ENCODE measurements at places on chromosomes 12 and 14.

GRCh38 chr12:26369588-26369987 is 174.2 kb downstream of the SSPN start:
- peak; percentile 72 for DNase-seq

DNA sequence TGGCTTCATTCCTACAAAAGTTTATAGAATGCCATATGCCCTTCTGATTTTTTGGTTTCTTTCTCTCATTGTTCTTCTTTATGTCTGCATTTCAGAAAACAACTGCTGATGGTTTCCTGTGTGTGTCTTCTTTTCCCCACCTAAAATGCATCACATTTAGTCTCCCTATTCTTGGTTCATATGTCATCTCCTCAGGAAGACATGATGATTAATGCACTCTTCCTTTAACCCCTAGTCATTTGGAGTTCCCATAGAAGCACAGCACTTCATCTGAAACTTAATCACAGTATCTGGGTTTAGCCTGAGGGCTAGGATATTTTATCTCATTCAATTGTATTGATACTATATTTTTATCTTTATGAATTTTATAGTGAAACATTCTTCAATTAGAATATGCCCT is 21.5 kb downstream of the GNPNAT1 start:
- DNase-seq: no peak

DNA sequence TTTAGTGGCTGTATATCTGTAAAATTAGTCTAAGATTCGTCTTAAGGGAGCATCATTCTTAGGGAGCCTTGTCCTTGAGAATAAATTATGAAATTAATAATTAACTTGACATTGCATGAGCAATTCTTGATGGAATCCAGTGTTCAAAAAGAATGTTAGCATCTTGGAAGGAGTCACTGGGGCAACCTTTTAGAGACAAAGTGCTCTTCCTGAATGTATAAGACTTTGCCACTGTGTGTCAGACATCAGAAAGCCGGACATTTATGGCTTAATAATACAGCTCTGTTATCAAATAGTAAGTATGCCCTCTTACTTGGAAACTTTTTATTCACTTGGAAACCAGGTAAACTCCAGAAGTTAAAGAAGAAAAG is 83.3 kb downstream of the CCER1 start:
- no peak for DNase-seq

DNA sequence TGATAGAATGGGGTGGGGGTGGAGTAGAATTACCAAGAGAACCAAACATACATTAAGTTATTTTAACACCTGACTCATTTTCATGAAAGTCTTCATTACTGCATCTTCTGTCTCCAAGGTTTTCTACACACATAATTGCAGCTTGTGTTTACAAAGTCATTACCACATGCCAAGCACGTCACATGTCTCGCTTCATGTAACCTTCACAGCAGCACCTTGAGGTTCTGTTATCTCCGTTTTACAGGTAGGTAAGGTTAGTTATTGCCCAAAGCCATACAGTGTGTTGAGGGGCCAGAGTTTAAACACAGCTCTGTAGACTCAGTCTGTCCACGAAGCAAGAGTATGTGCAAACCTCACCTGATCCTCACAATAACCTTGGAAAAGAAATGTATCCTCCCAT is 64.3 kb upstream of the RBM19 start:
- no peak for DNase-seq

DNA sequence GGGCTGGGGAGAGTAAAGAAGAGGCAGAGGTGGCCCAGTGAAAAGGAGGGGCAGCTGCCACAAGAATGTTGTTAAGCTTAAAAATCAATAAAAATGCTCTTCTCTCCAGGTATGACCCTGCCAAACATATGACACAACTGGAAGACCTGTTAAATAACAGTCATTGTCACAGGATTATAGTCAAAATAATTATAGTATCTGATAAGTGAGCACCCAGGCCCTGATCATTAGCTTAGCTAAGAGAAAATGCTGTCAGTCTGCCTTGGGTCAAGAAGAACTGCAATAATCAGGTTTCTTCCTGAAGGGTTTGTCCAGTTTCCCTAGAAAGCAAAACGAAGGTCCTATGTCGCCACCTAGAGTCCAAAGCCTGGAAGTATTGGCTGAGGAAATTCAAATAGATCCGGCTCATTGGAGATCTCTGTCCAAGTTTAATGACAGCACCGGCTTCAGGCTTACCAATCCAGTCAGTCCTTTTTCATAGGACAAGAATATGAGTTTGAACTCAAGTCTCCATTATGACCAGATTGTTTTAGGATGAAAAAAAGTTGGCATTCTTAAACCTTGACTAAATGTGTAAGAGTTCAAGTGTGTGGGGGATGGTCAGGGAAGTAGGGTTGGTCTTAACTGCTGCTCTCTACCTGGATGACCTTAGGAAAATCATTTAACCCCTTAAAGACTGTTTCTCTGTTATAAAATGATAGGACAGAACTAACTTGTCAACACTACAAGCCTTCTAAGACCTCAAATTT is 22.5 kb upstream of the NKX2-8 start:
- DNase-seq: peak; percentile 20

DNA sequence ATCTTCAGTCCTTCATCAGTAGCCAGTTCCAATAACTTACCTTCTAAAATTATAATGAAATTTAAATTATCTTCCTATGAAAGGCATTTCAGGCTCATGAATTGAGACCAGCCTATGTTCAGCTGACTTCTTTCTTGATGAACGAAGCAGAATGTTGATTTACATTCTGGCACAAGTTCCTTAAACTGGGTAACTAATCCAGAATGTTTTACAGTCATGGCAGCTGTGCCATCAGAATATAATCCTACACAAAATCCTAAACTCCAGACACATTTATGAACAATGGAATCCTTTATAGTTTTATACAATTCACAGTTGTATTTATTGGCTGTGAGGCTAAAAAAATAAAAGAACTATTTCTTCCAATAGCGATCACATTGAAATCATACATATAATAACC is 97.3 kb upstream of the CPM start:
- DNase-seq: no peak

- no peak for DNase-seq
Observed at GRCh38 chr12:80988986-80989385, 51.3 kb upstream of the LIN7A start.

GRCh38 chr14:69827560-69827959 is 30.5 kb upstream of the SLC10A1 start:
- DNase-seq: no peak

DNA sequence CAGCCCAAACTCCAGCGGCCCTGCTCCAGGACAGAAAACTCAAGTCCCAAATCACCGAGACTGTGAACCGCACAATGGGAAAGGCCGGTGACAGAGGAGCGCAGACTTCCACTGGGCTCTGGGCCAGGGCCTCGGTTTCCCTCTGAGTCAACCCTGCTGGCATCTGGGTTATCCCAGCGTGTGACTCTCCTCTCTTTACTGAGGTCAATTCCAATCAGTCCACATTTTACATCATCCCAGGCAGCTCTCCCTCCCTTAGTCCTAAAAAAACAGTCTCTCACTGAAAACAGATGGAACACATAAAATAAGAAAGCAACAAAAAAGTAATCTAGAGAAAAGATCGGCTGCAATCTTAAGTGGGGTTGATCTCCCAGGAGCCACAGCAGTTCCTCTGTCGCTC is 36.9 kb downstream of the ITPK1 start:
- DNase-seq: no peak

DNA sequence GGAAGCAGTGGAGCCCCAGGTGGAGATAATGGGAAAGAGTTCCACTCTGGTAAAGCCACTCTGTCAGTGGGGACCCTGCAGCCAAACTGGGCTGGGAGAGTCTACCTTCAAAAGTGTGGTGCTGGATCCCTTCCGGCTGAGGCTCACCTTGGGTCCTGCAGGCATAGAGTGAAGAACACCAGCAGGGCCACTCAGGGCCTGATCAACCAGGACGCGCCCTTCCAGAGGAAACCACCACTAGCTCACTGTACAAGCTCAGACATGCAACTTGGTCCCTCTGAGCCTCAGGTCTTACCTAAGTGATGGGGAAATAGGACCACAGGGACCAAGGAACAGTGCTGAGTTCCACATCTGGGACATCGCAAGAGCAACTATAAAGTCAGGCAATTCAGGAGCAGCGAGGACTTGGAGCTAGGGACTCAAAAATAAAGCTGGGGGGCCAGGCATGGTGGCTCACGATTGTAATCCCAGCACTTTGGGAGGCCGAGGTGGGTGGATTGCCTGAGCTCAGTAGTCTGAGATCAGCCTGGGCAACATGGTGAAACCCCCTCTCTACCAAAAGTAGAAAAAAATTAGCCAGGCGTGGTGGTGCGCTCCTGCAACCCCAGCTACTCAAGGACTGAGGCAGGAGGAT is 5.9 kb upstream of the PRPH start:
- no peak for DNase-seq

- no peak for DNase-seq
Observed at GRCh38 chr12:108622421-108622820, 11.3 kb downstream of the SELPLG start.

DNA sequence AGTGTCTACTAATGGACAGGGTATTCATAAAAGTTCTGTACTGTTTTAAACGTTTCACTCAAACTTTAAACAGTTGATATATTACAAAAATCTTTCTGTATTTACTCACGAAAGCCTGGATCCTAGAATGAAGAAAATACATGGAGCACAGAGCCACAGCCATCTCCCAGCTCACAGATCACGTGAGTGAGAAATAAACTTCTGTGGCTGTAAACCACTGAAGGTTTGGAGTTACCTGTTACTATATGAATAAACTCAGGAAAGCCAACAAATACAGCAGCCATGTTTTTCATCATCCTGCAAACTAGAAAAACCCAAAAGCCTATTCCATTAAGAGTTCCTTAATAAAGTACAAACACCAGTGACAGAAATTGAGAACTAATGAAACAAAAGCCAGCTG is 867 bp upstream of the TDG start:
- no peak for DNase-seq

- no peak for DNase-seq
Observed at GRCh38 chr12:79982086-79983062, 47.5 kb upstream of the PPP1R12A start.

GRCh38 chr14:72352012-72352411 is 419.8 kb downstream of the RGS6 start:
- DNase-seq: no peak

GRCh38 chr12:51836041-51836826 is 12.3 kb downstream of the FIGNL2 start:
- DNase-seq: no peak

GRCh38 chr12:97758194-97758501 is 295.5 kb downstream of the RMST start:
- DNase-seq: no peak

DNA sequence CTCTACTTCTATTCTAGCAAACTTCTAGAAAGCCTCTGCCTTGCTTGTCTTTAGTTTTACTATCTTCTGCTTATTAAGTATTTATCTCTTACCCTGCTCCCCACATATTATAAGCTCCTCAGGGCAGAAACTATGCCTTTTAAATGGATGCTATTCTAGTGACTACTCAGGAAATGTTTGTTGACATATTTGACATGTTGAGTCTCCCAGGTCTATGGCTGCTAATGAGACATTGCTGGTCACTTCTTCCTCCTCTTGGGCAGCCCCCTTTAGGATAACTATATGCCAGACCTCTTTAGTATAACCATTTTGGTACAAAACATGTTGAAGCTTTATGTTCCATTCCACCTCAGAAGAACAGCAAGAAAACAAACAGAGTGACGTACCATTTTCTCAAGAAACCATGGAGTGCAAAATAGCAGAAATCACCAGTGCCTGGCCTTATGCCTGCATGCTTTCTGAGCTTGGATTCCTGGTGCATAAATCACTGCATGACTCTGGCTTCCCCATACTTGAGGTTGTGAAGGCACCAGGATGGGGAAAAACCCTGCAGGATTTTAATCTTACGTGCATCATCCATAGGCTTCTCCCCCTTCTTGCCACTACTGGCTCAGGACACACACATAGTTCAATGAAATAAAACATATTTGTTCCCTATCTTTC is 202.6 kb downstream of the TMX1 start:
- peak; percentile 91 for DNase-seq

DNA sequence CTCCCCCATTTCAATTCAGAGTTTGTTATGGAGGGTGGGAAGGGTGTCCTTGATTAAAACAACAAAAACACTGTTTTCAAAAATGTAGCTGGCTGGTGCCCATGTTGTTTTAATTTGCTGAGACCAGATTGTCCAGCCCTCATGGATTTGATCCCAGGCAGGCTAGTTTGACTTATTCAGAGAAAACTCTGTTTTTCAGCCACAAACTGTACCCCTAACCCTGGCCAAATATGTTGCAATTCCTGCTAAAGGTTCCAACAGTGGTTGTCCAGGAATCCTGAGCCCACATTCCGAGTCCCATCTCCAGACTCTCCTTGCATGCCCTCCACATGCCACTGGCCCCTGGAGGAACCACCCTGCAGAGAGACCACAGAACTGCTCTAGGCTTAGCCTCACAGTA is 36.0 kb downstream of the MAP1LC3B2 start:
- DNase-seq: no peak

DNA sequence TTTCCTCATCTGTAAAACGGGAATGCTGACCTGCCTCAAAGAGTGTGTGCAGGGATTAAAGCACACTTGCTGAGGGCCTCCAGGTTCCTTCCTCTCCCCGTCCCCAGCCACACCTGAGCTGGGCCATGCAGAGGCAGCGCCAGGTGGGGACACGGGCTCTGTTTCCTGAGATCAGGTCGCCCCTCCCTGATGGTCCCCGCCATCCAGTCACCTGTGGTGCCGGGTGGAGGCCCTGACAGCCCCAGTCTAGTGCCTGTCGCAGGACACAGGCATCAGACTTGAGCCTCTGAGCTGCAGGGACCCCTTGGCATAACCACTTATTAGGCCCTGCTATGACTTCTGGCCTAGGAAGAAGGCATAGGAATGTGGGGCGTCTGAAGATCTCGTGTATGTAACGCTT is 12.5 kb downstream of the CHGA start:
- no peak for DNase-seq

DNA sequence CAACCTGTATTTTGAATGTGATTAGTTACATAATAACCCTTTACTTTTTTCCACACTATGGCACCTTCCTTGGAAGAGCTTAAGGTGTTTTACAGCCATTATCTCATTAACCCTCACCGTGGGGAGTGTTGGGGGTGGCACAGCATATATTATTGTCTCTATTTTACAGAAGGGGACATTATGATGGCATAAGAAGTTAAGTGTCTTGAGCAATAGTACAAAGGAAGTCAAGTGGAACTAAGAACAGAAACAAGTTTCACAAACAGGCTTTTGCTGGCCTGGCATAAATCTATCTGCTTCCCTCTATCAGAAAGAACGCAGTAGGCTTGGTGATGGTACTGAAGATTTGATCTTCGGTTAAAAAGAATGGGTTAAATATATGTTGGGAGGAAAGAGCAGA is 169.7 kb upstream of the OTX2 start:
- DNase-seq: no peak

Measured in AG04450 (cell line).